ENCODE measurements at places on chromosomes 16 and 17.
A peak's percentile ranks its signal among the peaks of the same experiment; 100 is the strongest.

DNA sequence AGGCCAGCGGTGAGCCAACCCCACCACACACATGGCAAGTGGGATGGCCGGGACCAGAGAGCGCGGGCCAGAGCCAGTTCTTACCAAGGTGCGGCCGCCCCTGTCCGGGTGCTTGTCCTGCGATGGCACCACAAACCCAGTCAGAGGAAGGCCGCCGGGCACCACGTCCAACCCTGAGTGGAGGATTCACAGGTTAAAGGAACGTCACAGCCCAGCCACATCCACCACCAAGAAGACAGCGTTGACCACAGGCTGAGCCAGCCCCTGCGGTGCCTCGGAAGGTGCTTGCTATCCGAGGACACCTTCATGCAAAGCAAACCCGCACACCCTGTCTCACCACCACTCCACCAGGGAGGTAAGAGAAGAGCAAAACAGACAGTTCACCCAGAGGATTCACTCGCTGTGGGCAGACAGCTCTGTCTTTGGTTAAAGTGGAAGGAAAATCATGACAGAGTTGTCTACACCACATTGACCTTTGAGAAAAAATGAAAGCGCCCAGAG is 15.8 kb downstream of the SLX4 start:
- no peak for DNase-seq

DNA sequence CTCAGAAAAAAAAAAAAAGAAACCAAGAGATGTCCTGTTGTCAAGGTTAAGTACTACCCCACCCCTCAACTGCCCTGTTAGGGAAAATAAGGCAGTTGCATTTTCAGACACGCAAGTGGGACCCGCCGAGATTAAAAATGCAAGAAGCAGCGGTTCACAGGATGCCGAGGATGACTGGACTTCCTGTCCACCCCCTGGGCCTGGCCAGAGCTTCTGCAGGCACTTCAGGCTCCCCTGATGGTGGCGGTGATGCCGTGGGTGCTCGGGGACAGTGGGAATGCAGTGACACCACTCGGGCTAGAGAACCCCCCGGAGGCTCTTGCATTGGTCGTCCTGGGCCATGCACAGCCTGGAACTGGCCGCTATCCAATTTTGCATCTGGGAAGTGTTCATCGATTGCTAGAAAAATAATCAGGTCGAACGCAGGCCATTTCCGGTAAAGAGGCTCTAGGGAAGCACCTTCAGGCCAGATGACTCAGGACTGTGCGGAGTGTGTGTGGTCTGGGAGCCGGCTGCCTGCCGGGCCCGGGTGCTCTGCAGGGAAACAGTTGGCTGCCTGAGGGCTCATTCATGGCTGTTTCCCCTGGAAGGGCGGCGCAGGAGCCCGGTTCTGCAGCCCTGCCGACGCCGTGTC is 13.4 kb upstream of the CRISPLD2 start:
- peak; percentile 71 for DNase-seq

DNA sequence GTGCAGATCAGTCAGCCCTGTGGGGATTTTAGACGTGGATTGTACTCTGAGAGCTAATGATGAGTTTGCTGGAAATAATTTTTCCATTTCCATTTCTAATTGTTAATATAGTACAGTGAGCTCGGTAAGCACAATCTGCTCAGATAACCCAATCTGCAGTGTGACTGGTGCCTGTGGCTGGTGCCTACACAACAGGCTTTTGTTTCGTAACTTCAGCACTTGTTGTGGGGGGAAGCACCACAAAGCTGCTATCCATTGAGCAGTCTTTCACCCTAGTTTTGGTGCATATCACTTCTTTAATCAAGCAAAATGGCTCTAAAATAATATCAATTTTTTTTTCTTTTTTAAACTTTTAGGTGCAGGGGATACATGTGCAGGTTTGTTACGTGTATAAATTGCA is 534.9 kb upstream of the HSBP1 start:
- DNase-seq = no peak

GRCh38 chr17:72514891-72515290 is 394.1 kb downstream of the SOX9 start:
- DNase-seq = peak; percentile 58

DNA sequence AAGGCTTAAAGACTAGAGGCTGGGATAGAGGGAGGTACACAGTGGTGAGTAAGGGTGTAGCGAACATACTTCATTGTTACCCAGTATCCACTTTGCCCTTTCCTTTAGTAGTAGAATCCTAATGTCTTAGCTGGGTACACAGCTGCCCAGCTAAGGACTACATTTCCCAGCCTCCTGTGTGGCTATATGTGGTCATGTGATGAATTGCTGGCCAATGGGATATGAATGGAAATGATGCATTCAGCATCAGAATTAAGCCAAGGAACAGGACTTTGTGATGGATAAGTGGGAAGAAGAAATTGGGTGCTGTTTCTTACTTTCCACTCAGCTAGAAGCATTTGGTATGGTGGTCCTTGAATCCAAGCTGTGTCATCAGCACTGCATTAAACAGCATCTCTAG is 55.9 kb downstream of the FOXL1 start:
- DNase-seq = no peak

DNA sequence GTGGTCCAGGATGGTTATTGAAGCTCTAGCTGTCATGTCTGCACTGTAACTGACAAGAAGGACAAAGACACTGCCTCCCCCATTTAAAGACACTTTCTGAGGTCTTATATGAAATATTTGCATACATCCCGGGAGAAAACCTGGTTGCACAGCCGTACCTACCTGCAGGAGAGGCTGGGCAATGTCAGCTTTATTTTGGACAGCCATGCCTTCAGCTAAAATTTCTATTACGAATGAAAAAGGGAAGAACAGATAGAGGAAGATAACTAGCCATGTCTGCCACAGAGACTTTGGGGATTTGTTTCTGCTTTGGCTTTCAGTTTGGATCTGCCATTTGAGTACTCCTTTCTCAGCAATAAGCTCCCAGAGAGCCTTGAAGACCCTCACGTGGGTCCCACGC is 19.0 kb downstream of the SLC7A6 start:
- DNase-seq = no peak

DNA sequence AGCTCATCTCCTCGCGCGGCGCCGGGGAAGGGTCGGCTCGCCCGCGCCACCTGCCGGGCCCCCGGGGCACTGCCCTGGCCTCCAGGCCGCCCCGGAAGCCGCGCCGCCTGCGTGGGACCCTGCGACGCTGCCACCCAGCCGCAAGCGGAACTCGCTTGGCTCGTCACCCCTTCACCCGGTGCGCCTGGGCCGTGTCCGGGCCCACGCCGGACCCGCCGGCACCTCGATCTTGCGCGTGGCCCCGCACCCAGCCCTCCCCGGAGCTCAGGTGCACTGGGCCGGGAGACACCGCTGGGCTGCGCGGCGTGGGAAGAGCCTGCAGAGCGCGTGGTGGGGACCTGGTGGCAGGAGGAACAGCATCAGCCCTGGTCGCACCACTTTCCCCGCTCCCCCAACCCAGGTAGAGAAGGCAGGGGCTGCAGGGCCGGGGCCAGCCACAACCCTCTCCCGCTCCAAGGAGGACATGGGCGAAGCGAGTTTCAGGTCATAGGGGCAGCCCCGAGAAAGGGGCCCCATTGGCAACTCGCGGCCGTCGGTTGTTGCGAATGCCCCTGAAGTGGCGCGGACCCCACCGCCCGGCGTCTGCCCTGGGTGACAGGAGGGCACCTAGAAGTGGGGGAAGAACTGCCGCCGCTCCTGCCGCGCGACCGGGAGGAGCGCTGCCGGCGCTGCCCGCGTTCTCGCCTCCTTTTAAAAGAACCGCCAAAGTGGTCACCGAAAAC is 363 bp upstream of the MIF4GD start:
- DNase-seq = no peak
